ENCODE measurements at places on chromosomes 3 and 15.

- DNase-seq, result no peak
Measured at GRCh38 chr3:71025516-71025915, 558.0 kb downstream of the FOXP1 start.

GRCh38 chr3:150090006-150090405, 119.3 kb upstream of the PFN2 start:
- DNase-seq, result no peak

DNA sequence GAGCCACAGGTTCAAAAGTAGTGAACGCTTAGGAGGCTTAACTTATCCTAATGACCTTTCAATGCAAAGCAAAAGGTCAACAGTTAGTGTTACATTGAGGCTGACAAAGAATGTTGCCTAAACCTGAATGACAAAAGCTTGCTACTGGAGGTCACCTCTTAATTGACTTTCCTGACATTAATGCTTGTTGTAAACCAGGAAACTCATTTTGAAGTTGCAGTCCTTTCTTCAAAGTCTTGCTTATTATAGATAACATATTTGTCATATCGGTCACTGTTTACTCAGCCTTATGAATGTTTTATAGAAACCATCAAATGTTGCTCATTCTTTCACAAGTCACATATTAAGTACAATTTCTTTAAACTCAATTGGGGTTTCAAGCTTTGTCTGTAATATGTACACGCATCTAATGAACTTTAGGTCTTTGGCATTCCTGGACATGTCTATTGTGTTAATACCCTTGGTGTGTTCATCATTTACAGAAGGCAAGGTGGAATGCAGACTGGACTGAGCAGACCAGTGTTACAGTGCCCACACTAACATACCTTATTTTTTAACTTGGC, 488.2 kb upstream of the NECTIN3 start:
- no peak for DNase-seq

GRCh38 chr15:26630857-26631256, 142.0 kb downstream of the GABRB3 start:
- no peak for DNase-seq

GRCh38 chr3:51708216-51708845, 1.5 kb downstream of the GRM2 start:
- DNase-seq, result no peak

GRCh38 chr3:149442043-149442442, 32.5 kb upstream of the TM4SF4 start:
- no peak for DNase-seq

DNA sequence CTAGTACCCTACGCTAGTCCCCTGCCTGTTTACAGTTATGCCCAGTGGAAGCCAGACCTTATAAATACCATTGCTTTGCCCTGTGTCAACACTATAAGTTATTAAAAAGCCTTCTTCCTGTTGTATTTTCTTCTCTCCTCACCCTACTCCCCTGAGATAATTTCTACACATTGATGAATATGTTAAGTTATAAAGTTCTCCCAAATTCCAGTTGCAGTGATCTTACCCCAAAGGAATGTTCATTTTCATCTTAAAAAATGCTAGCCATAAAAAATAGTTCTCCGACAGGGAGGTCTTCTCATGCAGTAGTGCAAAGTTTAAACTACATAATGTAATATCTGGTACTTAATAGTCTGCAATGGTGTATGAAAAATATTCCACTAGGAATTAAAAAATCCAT, 58.6 kb downstream of the MAP2K5 start:
- no peak for DNase-seq

DNA sequence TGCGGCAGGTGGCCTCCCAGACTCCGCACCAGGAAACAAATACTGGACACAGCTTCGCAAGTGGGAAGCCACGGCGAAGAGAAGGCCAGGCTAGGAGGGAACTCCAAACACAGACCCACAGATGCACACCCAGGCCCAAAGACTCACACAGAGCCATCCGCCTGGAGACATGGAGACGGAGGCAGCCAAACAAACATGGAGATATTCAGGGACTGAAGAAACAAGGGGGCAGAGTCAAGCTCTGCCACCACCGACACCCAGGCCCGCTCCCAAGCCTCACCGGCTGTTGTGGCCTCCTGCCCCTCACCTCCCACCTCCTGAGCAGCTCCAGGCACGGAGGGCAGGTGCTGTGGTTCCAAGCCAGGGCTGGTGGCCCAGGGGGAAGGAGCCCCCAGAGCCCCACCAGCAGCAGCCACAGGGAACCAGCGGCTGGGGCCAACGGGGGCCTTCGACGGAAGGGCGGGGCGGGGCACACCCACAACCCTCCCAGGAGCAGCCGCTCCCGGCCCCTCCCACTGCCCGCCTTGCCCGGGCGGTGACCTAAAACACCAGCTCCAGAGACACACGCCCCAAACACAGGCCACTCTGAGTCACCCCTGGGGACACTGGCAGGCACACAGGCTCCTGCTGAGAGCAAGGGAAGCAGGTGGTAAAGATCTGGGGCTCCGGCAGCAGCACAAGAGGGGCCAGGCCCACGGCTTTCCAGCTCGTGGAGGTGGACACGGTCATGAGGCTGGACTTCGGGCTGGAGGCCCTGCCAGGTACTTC, 31.9 kb downstream of the TNK2 start:
- no peak for DNase-seq

DNA sequence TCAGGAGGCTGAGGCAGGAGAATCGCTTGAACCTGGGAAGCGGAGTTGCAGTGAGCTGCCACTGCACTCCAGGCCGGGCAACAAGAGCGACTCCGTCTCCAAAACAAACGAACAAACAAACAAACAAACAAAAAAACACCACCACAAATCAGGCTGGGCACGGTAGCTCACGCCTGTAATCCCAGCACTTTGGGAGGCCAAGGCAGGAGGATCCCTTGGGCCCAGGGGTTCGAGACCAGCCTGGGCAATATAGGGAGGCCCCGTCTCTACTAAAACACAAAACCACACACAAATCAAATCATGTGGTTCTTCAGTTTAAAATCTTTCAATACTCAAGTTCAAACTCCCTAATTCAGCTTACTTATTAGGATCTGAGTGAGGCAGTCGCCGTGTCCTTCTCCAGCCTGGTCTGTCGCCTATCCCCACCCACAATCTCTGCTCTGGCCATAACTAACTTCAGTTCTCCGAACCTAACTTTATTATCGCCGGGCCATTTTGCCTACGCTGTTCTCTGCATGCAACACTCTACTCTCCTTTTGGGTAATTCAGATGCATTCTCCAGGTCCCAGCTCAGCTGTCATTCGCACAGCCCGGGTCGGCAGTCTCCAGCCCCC, 660 bp upstream of the RTF1 start:
- DNase-seq, result no peak

- no peak for DNase-seq
Measured at GRCh38 chr15:89751748-89752147, 699 bp upstream of the MESP1 start.

- DNase-seq, result no peak
Measured at GRCh38 chr3:53892286-53892637, 603 bp upstream of the SELENOK start.

- DNase-seq, result no peak
Measured at GRCh38 chr3:134186391-134186790, 64.3 kb downstream of the RYK start.

DNA sequence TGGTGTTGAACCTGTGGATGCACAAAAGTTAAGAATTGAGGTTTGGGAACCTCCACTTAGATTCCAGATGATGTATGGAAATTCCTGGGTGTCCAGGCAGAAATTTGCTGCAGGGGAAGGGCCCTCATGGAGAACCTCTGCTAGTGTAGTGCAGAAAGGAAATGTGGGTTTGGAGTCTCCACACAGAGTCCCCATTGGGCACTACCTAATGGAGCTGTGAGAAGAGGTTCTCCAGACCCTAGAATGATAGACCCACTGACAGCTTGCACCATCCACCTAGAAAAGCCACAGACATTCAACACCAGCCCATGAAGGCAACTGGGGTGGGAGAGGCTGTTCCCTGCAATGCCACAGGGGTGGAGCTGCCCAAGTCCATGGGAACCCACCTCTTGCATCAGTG, 1032.8 kb upstream of the EPHA6 start:
- no peak for DNase-seq

DNA sequence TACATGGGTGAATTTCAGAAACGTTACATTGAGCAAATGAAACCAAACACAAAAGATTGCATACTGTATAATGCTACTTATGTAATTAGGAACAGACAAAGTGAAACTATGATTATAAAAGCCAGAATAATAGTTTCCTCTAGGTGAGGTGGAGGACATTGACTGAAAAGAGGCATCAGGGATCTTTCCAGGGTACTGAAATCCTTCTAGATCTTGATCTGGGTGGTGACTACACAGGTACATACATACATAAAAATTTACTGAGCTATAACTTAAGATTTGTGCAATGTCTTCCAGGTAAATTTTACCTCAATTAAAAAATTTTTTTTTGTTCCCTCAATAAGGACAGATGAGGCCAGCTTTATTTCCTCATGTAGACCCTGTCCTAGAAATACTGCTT, 665.6 kb upstream of the UBE2E2 start:
- DNase-seq, result no peak

DNA sequence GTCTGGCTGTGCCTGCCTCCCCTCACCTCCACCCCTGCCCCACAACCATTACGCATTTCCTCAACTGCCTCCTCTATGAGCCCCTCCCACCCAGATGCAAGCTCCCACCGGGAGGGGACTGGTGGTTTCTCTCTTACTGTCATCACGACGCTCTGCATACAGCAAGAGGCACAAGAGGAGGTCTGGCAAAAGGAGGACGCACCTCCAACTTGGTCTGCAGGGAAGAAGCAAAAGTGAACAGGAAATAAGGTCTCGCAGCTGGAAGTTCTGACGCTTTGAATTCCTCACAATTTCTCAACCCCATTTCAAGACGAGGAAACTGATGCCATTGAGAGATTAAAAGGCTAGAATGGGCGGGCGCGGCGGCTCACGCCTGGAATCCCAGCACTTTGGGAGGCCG, 42.3 kb upstream of the MUC4 start:
- no peak for DNase-seq

GRCh38 chr15:31147456-31147855, 45.9 kb upstream of the TRPM1 start:
- DNase-seq, result no peak

- no peak for DNase-seq
Measured at GRCh38 chr3:59563072-59563605, 513.3 kb upstream of the CFAP20DC start.

DNA sequence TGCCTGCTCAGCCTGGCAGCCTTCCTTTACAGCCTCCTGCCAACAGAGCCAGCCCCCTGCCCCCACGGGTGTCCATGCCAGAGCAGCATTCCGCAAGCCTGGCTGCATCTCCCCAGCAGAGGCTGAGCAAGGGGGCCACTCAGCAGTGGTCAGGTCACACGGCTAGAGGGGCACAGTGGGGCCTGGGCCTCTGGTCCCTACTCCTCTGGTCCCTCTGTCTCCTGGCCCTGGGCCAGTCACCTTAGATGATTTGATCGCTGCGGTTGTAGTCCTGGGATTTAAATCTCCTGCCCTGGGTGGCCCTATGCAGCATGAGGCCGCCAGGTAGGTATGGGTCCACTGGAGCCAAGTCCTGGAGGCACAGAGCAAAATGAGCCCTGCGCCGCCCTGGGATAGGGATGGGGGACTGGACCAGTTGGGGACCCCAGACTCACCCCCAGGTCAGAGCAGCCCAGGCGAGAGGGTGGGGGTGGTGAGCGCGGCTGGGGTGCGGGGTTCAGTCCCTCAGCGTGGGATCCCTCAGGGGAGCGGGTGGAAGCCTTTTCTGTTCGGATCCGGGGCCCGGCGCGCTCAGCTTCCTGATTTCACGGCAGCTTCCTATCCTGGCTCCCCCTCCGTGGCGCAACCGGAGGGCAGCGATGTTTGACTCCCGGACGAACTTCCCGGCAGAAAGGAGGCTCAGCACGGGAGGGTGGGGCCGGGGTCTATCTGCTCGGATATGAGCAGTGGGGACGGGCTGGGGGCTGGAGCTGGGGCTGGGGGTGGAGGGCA, at the start of gene ZBTB47:
TSS of gene ZBTB47 (plus strand) at position 138 of the 771 bp plus-strand sequence. CDS start 4,659 bp downstream, outside the sequence.
- peak; percentile 38 for DNase-seq

Measured in NCI-H146 (cell line).